Left lung (tissue), 14 donors: ENCODE measurements at places on chromosomes 13 and 19. TPM values are rescaled to one million over a fixed set of nuclear protein-coding genes. Genes with fewer than 3 reads are reported as not detected.

DNA sequence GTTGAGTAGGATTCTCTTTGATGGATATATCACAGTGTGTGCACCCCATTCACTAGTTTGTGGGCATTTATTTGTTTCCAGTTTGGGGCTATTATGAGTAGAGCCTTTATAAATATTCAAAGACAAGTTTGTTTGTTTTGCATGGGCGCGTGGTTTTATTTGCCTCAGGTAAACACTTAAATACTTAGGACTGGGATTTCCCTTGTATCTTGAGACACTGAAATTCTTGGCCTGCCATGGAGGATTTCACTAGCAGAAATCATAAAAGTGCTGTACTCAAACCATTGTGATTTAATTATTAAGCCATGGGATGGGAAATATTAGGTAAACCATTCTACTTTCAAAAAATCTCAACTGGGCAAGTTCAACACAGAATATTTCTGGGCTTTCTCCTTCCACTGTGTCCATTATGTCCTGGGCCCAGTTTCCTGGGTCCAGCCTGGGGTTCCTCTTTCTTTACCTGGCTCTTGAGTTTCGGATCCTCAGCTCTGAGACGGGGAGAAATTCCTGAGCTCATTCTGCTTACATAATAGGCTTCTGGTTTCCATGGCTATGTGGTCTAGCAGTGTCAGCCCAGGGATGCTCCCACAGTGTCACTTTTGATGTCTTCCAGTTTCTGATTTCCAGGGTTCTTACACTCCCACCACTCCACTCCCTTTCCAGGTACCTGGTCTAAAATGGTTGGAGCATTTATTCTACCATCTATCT, 14.4 kb downstream of the MYO16 start:
- DNase-seq: no peak

GRCh38 chr13:29844441-29844840, 6.0 kb downstream of the UBL3 start:
- DNase-seq: no peak

GRCh38 chr13:45300190-45300985, 40.6 kb downstream of the TPT1 start:
- no peak for DNase-seq

GRCh38 chr19:49165111-49165750, 7.6 kb downstream of the TRPM4 start:
- no peak for DNase-seq

- DNase-seq: peak; percentile 44
Observed at GRCh38 chr13:110560601-110561343, 750 bp downstream of the RAB20 start.

GRCh38 chr19:45713141-45713540, 17.6 kb downstream of the FBXO46 start:
- no peak for DNase-seq

- no peak for DNase-seq
Observed at GRCh38 chr19:11198769-11199424, 1.6 kb upstream of the KANK2 start.

DNA sequence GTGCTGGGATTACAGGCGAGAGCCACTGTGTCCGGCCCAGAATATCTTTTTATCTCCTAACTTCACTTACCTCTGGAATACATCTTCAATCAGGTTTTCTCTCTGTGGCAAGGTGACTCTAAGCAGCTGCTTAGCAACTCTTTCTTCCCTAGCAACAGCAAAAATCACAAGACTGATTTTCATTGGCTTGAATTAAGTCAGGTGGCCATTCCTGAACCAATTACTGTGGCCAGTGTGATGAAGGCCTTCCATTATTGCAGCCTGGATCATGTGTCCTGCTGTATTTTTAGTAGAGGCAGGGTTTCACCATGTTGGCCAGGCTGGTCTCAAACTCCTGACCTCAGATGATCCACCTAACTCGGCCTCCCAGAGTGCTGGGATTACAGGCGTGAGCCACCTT, 9.0 kb upstream of the LTBP4 start:
- no peak for DNase-seq

TNFRSF19 gene
- 96.7 TPM for polyA plus RNA-seq

CLEC17A gene
- 0.15 TPM for polyA plus RNA-seq

DHDH gene
- 1.5 TPM for polyA plus RNA-seq

ZMYM2 gene
- 118 TPM for polyA plus RNA-seq

PDX1 gene
- polyA plus RNA-seq: not detected
